ENCODE measurements at places on chromosomes 5 and 9. TPM values are rescaled to one million over a fixed set of nuclear protein-coding genes. Genes with fewer than 3 reads are reported as not detected.

DNA sequence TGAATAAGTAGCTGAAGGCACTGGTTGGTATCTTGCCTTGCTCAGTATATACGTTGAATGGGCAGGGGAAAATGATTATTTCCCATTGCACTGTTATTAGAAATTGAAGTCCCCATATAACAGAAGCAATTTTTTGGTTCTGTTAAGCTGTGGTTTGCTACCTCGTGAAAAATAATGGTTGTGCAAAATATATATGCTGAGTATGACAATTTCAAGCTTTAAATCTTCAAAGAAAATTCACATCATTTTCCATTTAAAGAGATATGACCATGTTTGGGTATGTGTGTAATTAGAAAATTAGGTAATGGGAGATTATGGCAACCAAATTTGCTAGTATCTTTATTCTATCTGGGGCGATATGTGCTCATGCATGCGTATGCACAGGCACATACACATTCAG lies 139.8 kb downstream of the DMAC1 start:
- no peak for DNase-seq

DNA sequence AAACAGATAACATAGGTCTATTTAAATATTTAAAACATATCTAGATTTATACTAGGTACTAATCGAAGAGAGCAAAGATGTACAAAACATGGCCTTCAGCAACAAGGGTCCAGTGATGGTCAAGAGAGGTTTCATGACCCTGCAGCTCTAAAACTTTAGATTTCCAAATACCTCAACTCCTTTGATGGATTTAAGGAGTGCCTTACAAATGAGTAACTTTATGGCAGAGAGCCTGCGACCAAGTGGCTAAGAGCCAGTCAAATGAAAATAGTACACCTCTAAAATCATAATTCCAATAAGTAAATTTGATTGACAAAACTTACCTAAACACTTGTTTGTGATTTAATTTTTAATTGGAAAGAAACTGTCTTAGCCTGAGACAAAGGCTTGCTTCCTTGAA lies 4.7 kb upstream of the SH3RF2 start:
- no peak for DNase-seq

GRCh38 chr5:389197-389821 lies 53.7 kb upstream of the EXOC3 start:
- no peak for DNase-seq

DNA sequence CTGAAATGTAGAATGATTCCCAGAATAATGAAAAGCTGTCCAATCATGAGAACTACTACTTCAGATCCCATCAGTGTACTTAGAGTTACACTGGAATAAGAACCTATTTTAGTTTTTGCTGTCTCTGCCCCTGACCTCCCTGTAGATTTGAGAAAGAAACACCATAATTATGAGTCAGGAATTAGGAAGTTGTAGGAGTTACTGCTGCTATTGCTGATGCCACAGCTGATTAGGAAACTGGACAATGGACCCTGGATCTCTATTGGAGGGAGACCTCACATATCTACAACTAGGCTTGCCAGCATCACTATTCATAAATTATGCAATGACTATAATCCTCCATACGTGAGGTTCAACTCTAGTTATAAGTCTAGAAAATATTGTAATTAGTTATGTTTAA lies 48.8 kb upstream of the EDIL3 start:
- DNase-seq, result no peak

- DNase-seq, result no peak
Observed at GRCh38 chr5:178273665-178274541, 41.3 kb upstream of the PHYKPL start.

FBXL7 gene
- total RNA-seq, result not detected

OR13C5 gene
- total RNA-seq, result not detected

GRCh38 chr9:92740446-92740961 lies 24.1 kb downstream of the BICD2 start:
- no peak for DNase-seq

AQP3 gene
- 5.3 TPM for total RNA-seq

DNA sequence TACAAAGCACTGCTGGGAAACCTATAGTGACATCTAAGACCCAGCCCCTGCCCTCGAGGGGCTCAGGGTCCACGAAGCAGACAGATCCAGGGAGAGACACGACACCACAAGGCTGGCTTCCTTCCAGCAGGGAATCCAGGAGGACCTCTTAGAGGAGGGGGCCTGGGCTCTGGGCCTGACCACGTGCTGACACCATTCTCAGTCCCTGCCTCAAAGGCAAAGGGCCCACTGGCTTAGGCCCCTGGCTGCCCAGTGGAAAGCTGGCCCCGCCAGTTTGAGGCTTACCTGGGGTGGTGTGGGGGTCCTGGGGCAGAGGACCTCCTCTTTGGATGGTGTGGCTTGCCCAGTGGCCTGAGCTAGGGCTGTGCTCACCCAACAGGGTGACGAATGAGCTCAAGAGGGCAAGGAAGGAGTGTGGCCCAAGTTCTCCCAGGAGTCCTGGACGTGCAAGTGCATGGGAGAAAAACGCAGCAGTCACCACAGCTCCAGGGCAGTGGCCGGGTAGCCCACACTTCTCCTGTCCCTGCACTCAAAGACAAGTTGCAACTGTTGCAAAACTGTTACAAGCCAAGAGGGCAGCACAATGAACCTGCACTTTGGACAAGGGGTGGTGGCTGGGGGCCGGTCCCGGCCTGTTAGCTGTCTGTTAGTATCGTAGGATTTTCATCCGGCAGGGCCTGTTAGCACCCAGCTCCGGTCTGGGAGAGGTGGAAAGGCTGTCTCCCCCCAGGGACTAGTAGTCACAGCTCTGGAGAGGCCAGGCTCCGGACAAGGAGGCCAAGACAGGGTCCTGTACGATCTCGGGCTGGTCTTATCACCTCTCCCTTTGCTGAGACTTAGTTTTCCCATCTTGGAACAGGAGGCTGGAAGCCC lies 1.5 kb upstream of the SARDH start:
- no peak for DNase-seq

Data from activated T-cell treated with anti-CD3 and anti-CD28 coated beads, Interleukin-2, amount 50 U/mL, for 4 hours (primary cell).